ENCODE measurements at places on chromosomes 11 and 22. TPM values are rescaled to one million over a fixed set of nuclear protein-coding genes. Genes with fewer than 3 reads are reported as not detected.

Gene ACTN3
- 0.36 TPM for total RNA-seq

Gene MTCH2
- 147 TPM for total RNA-seq

Gene SCUBE2
- 0.31 TPM for total RNA-seq

Gene PARVA
- total RNA-seq: 0.21 TPM

Gene CHADL
- not detected for total RNA-seq

Gene OR10D3
- not detected for total RNA-seq

Gene CNGA4
- not detected for total RNA-seq

Gene DSCAML1
- total RNA-seq: 0.13 TPM

Gene KIAA1671
- total RNA-seq: 0.53 TPM

Gene IL10RA
- 10.8 TPM for total RNA-seq

Gene ART1
- not detected for total RNA-seq

- DNase-seq: no peak
These were observed 43.9 kb upstream of the VPREB1 start for GRCh38 chr22:22200569-22201184.

DNA sequence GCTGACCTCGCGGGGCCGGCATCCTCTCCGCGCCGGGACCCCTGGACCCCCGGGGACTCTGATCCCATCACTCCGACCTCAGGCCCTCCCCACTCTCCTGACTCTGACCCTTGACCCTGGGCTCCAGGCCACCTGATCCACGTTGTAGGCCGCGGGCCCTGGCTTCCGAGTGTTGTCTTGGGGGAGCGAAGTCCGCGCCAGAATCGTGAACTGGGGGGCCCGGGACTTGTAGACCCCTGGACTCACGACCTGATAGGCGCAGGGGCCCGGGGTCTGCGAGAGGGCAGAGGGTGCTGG lies 716 bp upstream of the TYMP start:
- no peak for DNase-seq

GRCh38 chr11:31913985-31914384 lies 102.9 kb upstream of the PAX6 start:
- DNase-seq: peak; percentile 34

- DNase-seq: no peak
These were observed 160.8 kb downstream of the CRYBB2 start for GRCh38 chr22:25380122-25380747.

GRCh38 chr11:831961-832528 lies 707 bp upstream of the CD151 start:
- no peak for DNase-seq

DNA sequence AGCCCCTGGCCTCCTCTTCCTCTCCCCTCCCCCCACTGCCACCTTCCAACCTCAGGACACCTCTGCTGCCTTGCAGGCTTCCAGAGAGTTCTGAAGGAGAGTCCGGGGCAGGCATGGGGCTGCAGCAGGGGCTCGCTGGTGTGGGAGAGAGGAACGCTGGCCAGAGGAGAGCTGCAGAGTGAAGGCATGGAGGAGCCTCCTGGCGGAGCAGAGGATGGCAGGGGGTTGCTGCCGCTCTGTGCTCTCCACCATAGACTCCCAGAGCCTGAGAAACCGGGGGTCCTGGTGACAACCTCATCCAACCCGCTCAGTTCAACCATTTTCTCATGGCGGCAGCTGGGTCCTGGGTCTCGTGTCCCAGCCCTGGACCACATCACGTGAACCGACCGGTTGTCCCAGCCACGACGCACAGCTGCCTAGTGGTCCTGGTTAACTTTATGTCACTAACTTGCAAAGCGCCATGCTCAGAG lies 17.5 kb downstream of the MRGPRG start:
- no peak for DNase-seq

DNA sequence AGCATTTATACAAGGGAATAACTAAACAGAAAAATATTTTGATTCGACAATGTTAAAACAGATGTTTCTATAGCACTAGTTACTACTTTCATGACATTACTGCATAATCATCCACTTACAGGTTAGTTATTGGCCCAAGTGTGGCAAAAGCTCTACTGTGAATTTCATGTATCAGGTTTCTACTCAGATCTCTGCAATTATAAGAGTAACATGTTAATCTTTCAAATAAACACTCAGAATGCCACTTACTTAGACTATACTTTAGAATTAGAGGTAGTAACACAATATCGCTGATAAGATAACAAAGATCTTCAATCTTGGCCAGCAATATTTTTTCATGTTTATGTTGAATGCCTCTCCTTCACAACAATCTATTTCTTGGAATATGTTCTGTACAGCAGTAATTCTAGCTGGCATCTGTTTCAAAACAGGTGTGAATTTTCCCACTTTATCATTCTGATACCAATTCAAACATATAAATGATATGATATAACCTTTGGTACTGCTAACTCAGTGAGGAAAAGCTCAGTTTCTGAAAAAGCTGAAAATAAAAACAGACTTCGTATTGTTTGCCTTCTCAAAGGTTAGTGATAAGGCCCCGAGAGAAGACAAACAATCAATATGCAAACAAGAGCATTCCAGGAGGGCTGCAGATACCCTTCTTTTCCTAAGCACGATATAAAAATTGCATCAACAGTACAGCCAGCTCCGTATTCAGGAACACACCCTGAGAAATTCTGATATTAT lies 11.0 kb upstream of the CCDC34 start:
- DNase-seq: no peak

- no peak for DNase-seq
These were observed 8.4 kb upstream of the PMM1 start for GRCh38 chr22:41598081-41598480.

DNA sequence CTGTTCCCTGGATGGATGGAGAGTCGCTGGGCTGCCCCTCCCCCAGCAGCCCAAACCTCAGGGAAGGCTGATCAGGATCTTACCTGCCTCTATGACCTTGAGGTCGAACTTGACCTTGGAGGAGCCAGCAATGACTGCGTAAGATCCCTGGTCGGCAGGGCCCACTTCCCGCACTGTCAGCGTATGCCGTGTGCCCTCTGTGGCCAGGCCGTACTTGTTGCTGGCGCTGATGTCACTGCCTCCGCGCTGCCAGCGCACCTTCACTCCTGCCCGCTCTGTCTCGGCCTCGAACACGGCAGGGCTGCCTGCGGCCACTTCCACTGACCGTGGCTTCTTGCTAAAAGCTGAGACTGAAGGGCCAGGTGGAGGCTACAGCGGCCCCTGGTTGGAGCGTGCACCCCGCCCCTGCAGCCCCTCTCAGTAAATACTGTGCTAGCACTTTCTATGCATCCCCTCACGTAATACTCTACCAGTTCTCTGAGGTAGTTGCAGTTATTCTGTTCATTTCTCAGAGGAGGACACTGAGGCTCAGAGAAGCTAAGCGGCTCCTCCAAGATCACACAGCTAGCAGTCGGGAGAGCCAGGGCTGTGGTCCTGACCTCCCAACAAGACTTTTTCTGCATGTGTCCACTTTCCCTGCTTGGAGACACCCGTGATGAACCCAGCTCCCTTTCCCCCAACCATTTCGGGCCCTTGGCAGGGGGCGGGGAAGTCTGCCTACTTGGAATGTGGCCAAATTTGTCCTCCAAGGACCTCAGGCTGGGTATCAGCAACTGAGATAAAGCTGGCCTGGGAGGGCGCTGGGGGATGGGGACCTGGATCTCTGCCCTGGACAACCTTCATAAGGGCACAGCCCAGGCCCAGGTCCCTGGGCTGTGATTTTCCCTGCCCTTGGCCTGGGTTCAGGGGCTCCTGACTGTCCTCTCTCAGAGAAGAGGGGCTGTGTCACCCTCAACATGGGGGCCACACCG lies 1.1 kb downstream of the MYBPC3 start:
- no peak for DNase-seq

GRCh38 chr11:13495929-13496328 lies at the start of gene PTH:
TSS of gene PTH (minus strand) at chr11:13495997. CDS start at chr11:13492855, 3,142 bp downstream.
- DNase-seq: no peak

- no peak for DNase-seq
These were observed 40.7 kb upstream of the POU2AF1 start for GRCh38 chr11:111419641-111420327.

GRCh38 chr11:208181-208916 lies 841 bp downstream of the RIC8A start:
- DNase-seq: no peak

DNA sequence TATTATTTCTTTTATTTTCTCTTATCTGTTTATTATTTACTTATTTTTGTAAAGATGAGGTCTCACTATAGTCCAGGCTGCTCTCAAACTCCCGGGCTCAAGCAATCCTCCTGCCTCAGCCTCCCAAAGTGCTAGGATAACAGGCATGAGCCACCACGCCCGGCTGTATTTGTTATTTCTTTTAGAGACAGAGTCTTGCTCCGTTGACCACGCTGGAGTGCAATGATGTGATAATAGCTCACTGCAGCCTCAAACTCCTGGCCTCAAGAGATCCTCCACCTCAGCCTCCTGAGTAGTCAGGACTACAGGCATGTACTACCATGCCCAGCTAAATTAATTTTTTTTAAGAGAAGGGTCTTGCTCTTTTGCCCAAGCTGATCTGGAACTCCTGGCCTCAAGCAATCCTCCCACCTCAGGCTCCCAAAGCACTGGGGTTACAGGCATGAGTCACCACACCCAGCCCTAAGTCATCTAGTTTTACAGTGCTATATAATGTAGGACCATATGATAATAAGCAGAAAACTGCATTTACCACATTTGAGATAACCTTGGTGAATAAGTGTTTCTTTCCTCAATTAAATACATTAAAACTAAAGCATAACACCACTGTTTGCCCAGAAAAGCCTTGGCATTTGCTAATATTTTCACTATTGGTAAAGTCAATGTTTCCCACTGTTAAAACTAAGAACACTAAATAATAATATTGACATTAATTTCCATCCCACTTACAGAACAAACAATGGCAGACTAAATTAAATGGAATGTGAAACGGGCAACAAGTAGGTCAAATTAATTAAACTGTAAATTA lies 127.5 kb downstream of the SIK3 start:
- no peak for DNase-seq

DNA sequence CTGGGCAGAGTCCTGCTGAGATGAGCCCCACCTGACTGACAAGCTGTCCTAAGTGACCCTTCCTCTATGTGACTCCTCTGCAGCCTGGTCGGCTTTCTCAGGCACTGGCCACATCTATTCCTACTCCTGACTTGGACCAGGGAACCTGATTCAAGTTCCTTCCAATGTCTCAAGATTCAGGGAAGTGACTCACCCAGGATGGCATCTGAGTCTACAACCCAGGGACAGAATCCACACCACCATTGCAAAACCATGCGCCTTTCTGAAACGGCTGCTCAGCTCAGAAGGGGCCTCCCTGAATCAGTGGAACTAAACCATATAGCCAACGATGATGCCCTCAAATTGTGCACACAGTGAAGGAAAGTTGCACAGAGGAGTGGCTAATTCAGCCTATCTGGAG lies 63.9 kb upstream of the CSNK2A3 start:
- no peak for DNase-seq

- DNase-seq: no peak
These were observed 1.7 kb upstream of the CABIN1 start for GRCh38 chr22:24009227-24010017.

- DNase-seq: no peak
These were observed 52.2 kb downstream of the JAM3 start for GRCh38 chr11:134120921-134121526.

GRCh38 chr11:123461164-123461563 lies 31.1 kb downstream of the GRAMD1B start:
- DNase-seq: no peak

Data from GM12878 (cell line).